ENCODE measurements at places on chromosomes 1 and 21.

GRCh38 chr1:46605232-46605631 lies 1.2 kb upstream of the MKNK1 start:
- no peak for DNase-seq

- peak; percentile 99 for DNase-seq
Measured at GRCh38 chr1:198935306-198935921, 296.6 kb downstream of the PTPRC start.

DNA sequence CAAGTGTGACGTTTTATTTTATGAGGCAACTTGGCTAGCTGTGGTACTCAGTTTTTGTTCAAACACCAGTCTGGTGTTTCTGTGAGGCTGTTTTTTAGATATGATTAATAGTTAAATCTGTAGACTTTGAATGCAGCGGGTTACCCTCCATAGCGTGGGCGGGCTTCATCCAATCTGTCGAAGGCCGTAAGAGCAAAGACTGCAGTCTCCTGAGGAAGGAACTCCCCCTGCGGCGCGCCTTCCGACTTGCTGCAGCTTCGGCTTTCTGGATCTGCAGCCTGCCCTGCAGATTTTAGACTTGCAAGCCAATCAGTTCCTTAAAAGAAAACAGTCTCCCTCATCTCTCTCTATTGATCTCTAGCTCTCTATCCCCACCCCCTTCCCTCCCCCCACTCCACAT lies 4.2 kb upstream of the ZNF496 start:
- peak; percentile 57 for DNase-seq

GRCh38 chr1:15852036-15852827 lies 4.7 kb downstream of the SPEN start:
- no peak for DNase-seq

DNA sequence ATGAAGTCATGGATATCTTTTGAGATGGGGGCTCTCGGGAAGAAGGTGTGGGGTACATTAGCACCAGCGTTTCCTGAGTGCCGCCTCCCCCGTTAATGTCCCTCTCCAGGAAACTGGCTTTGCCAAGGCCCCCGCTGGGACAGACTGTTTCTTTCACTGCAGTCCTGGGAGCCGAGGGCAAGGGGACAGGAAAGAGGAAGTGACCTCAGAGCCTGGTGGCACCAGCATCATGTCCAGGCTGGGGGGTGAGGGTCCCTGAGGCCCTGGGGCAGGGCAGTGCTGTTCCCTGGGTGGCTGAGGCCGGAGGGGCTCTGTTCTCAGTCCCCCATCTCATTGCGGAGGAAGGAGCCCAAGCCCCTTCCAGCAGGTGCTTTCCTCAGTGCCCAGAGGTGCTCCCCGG lies 5.8 kb downstream of the PFKL start:
- DNase-seq = no peak

DNA sequence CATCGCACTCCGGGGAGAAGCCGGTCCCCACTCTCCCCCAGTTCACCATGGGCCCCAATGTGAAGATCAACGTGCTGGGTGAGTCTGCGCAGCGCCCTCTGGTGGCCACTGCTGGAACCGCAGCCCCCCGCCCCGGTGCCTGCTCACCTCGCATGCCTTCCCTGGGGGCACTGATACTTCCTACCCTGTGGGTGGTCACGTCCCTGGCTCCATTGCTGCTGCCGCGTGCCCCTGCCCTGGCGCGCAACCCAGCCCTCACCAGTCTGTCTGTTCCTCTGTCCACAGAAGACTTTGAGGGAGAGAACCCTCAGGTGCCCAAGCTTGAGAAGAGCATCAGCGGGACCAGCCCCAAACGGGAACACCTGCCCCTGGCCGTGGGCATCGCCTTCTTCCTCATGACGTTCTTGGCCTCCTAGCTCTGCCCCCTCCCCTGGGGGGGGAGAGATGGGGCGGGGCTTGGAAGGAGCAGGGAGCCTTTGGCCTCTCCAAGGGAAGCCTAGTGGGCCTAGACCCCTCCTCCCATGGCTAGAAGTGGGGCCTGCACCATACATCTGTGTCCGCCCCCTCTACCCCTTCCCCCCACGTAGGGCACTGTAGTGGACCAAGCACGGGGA lies 7.6 kb downstream of the EFNA3 start:
- DNase-seq = peak; percentile 53

GRCh38 chr1:19484798-19485361 lies 459 bp downstream of the CAPZB start:
- DNase-seq = no peak

- DNase-seq = no peak
Measured at GRCh38 chr1:178470411-178470960, 26.3 kb downstream of the CLEC20A start.

GRCh38 chr1:183148599-183148998 lies 37.5 kb upstream of the LAMC2 start:
- peak; percentile 59 for DNase-seq

GRCh38 chr21:14683063-14683462 lies 136.9 kb upstream of the SAMSN1 start:
- no peak for DNase-seq

GRCh38 chr1:243942196-243943150 lies 92.4 kb upstream of the AKT3 start:
- no peak for DNase-seq

GRCh38 chr1:4425892-4426291 lies 228.5 kb upstream of the AJAP1 start:
- DNase-seq = no peak
